Lung (tissue), 17 donors: ENCODE measurements at places on chromosomes 12 and 14. TPM values are rescaled to one million over a fixed set of nuclear protein-coding genes. Genes with fewer than 3 reads are reported as not detected.
A peak's percentile ranks its signal among the peaks of the same experiment; 100 is the strongest.

The ERBB3 gene
- 191 TPM for total RNA-seq

The PSEN1 gene
- 52.7 TPM for total RNA-seq

DNA sequence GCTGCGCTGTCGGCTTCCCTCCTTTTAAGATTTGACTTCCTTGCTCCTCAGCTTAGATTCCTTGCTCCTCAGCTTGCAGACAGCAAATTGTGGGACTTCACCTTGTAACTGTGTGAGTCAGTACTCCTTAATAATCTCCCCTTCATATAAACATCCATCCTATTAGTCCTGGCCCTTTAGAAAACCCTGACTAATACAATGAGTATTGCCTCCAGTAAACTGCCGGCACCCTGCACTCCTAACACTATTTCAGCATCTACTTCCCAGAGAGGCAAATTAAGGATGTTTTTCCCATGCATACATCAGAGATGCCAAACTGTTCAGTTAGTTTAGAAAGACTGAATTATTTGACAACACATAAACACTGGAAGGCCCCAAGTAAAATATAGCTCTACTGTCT is 611.3 kb upstream of the TMEM132C start:
- DNase-seq, result no peak

DNA sequence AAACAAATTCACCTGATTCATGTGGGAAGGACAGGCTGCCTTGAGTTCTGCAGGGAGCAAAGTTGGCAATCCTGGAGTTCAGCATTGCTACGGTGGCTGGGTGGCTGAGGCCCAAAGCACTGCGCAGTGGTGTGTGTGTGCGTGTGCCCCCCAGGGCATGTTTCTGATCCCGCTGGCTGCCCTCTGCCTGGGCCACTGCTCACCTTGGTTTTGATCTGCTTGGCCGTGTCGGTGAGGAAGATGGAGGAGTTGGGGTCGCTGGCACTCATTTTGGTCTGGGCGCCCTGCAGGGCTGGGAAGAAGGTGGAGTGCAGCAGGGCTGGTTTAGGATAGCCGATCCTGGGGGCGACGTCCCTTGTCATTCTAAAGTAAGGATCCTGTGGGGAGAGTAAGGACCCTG is 19.1 kb downstream of the SLC25A47 start:
- no peak for DNase-seq

- DNase-seq, result peak; percentile 83
Observed at GRCh38 chr12:71636704-71637115, 26.9 kb downstream of the ZFC3H1 start.

DNA sequence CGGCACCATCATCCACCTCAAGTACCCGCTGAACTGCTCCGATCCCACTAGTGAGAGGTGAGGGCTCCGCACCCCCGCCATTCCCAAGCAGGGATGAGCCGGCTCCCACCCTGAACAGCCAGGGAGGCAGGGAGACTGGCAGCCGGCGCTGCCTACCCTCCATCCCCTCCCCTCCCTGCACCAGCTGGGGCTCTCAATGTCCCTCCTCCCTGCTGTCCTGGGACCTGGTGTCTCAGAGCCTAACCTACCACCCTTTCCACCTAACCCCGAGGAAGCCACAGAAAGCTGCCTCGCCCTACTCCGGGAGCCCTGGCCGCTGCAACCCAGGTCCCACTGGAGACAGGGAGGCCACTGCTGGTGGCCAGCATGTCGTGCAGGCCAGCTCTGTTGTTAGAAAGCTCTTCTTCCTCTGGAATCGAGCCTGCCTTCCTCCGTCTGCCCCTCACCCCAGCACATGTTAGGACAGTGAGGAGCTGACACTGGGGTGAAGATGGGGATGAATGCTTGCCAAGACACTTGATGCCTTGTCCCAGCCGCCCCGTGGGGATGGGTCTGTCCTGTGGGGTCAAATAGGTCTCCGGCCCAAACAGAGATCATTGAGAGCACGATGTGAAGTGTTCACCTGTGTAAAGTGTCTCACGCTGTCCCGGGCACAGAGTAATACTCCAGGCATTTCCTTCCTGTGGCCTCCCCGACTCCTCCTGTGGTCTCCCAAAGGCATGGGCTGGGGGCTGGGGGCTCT is 1.1 kb downstream of the PTPN6 start:
- DNase-seq, result no peak

- peak; percentile 59 for DNase-seq
Observed at GRCh38 chr14:77141214-77142004, at the start of gene ZDHHC22. Gene ZDHHC22 (minus strand): TSS chr14:77141791. CDS start chr14:77139738, 2,053 bp downstream.

GRCh38 chr12:117679776-117680175 is 289.0 kb downstream of the KSR2 start:
- DNase-seq, result no peak

GRCh38 chr14:77950371-77951063 is 150.6 kb downstream of the ADCK1 start:
- no peak for DNase-seq

GRCh38 chr12:55019784-55020183 is at the start of gene NEUROD4:
Gene NEUROD4 (plus strand): TSS chr12:55019974. CDS start chr12:55026440, 6,466 bp downstream.
- DNase-seq, result peak; percentile 72
